ENCODE measurements at places on chromosomes 12 and 14.

GRCh38 chr14:64702493-64703394, 1.5 kb upstream of the PLEKHG3 start:
- no peak for DNase-seq

DNA sequence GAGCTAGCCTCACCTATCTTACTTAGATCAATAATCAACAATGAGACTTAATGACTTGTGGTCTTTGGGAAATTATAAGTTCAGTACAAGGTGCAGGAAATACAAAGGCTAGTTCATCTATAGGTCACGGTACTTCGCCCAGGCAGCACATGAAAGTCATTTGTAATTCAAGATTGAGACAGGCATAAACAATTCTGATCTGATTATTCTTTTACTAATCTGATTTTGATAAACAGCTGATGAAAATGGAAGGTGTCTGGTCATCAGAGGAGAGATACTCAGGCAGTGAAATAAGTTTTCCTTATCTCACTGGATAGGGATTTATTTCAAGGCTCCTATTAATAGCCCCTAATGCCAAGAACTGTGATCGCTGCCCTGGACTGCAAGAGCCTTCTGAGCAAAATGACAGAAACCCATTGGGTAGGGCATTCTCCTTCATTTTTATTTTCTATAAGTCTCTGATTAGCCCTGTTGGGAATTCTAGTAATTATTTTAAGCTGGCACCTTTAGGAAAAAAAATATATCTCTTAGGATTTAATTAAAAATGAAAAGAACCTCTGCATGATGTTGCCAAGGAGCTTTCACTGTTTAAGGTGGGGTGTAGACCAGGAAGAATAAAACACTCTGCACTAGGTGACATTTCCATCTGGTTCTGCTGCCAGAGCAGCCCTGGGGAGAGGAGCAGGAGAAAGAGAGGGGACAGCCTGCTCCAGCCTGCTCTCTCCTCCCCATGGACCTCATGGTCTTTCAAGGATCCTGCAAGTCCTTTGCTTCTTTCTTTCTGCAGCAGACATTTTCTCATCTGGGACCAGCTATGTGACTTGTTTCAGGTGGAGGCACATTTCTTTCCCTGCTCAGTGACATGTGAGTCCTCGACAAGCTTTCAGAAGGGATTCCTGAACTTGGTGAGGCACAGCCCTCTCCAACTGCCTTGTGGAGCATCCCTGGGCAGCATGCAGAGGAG, 44.8 kb downstream of the SSPN start:
- DNase-seq, result no peak

GRCh38 chr12:123369229-123369628, 4.6 kb upstream of the SBNO1 start:
- DNase-seq, result no peak

GRCh38 chr14:86570371-86570770, 1040.4 kb downstream of the FLRT2 start:
- DNase-seq, result no peak

DNA sequence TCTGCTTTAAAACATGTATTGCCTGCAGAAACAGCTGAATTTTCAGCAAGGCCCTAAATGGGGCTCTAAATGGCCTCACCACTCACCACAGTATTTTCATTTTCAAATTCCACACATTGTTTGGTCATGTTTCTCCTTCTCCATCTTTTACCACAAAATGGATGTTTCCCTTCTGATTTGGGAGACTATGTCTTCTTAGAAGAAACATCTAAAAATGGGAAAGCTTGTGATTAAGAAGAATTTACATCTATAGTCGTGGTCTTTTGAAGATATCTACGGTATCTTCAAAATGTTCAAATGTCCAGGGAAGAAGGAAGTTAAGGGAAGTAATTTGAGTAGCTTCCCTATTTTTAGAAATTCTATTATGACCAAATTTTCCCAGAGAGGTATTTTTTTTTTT, 20.7 kb upstream of the TUBA1C start:
- DNase-seq, result no peak

GRCh38 chr12:82440885-82441284, 82.6 kb downstream of the METTL25 start:
- DNase-seq, result no peak

- no peak for DNase-seq
These were observed 509.3 kb upstream of the CCDC196 start for GRCh38 chr14:65976761-65977404.

GRCh38 chr12:67593041-67593440, 55.5 kb upstream of the DYRK2 start:
- DNase-seq, result no peak

DNA sequence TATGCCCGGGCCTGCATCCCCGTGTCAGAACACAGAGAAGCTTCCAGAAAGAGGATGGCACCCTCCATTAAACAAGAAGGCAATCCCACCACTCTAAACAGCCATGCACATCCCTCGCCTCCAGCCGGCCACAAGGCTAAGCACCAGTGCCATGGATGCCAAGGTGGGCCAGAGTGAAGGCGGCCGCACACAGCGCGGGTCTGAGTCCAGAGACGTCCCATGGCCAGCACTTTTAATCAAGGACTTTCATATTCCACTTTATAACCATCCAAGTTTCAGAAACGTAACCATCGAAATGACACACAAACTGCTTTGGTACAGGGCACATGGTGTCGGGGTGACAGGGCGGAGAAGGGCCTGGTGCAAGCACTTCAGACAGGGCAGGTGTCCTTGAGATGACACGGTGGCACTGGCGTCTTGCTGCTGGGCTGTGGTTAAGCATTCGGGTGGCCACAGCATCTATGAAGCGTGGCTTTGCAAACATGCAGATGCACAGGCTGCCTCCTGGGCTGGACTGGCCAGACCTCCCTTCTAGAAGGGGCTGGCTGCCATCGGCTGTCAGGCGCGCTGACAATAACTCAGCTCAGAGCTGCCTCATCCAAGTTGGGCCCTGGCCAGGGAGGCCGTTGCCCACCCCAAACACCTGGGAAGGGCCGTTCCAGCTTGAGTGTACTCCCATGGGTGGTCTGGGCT, 117.2 kb downstream of the RFLNA start:
- no peak for DNase-seq

- no peak for DNase-seq
These were observed 18.2 kb upstream of the CACNA2D4 start for GRCh38 chr12:1936406-1937320.

DNA sequence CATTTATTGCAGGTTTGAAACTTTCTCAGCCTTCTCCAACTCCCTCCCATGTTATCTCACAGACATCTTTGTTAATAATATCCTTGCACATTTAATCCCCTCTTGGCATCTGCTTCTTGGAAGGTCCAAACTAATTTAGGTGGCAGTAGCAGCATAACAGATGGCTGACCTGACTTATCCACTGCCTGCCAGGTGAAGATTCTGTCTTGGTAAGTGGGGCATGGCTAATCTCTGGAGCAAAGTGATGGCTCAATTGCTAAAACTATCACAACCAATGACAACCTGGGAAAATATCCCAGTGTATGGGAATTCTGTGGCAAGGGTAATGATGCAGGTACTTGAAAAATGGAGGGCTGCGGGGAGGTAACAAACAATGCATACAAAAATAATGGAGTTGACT, 58.2 kb upstream of the ALG10B start:
- DNase-seq, result no peak

DNA sequence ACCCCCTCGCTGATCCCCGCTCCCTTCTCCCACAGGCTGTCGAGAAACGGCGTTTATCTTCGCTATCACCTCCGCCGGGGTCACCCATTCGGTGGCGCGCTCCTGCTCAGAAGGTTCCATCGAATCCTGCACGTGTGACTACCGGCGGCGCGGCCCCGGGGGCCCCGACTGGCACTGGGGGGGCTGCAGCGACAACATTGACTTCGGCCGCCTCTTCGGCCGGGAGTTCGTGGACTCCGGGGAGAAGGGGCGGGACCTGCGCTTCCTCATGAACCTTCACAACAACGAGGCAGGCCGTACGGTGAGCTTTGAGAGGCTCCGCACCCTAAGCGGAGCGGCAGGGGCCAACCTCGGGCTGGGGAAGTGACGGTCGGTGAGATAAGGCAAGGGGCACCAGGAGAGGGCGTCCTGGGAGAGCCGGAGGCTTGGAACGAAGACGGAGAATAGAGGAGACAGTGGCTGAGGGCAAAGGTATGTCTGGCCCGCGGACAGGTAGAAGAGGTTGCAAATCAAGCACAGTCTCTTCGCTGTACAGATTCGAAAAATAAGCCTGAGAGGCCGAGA, 2.3 kb downstream of the WNT1 start:
- DNase-seq, result no peak

DNA sequence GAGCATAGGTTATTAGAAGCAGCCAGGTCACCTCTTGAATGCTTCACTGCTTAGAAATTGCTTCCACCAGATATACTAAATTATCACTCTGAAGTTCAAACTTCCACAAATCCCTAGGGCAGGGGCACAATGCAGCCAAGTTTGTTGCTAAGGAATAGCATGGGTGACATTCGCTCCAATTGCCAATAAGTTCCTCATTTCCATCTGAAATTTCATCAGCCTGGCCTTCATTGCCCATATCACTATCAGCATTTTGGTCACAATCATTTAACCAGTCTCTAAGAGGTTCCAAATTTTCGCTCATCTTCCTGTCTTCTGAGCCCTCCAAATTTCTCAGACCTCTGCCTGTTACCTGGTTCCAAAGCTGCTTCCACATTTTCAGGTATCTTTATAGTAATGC, 356.1 kb downstream of the DAD1 start:
- DNase-seq, result no peak

- no peak for DNase-seq
These were observed 836 bp downstream of the EVL start for GRCh38 chr14:100065942-100066574.

- no peak for DNase-seq
These were observed 273.9 kb upstream of the MIS18BP1 start for GRCh38 chr14:45526715-45527549.

- DNase-seq, result no peak
These were observed 503.0 kb downstream of the NPAS3 start for GRCh38 chr14:33441633-33442032.

- DNase-seq, result no peak
These were observed 84.9 kb upstream of the DIO3 start for GRCh38 chr14:101476258-101476915.

Measured in stimulated activated CD4-positive, alpha-beta T cell treated with anti-CD3 and anti-CD28 coated beads, TNF-alpha, amount 100 ng/mL, for 1 hour (primary cell).